ENCODE measurements at places on chromosomes 11 and 22.

DNA sequence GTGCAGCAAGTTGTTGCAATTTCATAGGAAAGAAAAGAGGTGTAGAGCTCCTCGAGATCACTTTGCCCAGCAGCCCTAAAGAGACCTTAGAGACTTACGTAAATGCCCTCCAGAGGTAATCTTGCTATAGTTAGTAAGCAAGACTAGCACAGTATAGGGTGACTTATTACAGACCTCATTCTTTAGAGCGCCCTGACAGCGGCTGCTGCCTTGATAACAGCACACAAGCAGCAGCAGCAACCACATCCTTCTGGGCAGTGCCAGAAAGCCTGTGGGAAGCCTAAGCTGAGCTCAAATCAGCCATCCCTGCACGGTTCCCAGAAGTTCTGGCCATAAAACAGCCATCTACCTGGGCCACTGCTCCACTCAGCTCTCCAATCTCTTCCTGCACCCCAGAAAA, 22.6 kb upstream of the OR56B1 start:
- DNase-seq = no peak

GRCh38 chr22:44429941-44430587, 68.0 kb downstream of the RTL6 start:
- DNase-seq = no peak

DNA sequence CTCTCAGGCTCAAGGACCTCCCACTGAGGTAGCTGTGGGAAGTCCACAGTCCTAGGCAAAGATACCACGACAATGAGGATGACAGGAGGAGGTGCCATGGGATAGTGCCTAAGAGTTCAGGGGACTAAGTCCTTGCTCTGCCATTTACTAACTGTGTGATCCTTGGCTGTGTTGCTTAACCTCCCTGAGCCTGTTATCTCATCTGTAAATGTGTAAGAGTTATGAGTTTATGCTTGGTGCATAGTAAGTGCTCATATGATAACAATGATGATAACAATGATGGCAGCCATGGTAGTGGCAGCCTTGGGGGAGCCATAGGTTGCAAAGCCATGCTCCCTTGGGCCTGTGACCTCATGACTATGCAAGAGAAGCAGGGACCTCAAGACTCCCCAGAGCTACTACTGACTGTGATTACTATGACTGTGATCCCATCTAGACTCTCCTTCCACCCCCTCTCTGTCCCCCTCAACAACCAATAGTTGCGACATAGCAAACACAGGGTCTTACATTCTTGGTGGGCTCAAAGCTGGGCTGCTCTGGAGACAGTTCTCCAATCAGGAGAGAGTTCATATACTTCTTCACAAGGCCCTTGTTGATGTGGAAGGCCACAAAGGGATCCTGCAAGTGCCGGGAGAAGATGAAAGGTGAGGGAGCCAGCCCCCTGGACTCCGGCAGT, 3.9 kb downstream of the FADS1 start:
- DNase-seq = no peak

- no peak for DNase-seq
Measured at GRCh38 chr22:27151407-27151806, 494.0 kb downstream of the MIAT start.

GRCh38 chr11:27456140-27456794, 16.3 kb downstream of the LGR4 start:
- no peak for DNase-seq

DNA sequence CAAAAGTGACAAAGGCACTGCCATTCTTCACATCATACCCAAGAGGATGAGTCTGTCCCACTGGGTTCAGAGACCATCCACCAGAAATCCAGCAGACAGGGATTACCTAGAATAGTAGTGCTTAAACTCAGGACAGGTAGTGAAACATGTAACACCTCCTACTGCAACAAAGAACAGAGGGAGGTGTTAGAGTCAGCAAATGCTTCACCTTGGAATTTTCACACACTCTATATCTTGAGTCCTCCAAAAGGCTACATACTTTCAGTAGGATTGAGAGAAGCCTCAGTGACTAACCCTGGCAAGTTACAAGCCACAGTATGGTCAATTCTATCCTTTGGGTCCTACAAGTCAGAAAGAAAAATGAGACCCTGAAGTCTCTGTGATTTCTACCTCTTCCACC, 6.0 kb upstream of the CAVIN3 start:
- no peak for DNase-seq

- no peak for DNase-seq
Measured at GRCh38 chr11:57313788-57314135, 11.0 kb downstream of the TNKS1BP1 start.

DNA sequence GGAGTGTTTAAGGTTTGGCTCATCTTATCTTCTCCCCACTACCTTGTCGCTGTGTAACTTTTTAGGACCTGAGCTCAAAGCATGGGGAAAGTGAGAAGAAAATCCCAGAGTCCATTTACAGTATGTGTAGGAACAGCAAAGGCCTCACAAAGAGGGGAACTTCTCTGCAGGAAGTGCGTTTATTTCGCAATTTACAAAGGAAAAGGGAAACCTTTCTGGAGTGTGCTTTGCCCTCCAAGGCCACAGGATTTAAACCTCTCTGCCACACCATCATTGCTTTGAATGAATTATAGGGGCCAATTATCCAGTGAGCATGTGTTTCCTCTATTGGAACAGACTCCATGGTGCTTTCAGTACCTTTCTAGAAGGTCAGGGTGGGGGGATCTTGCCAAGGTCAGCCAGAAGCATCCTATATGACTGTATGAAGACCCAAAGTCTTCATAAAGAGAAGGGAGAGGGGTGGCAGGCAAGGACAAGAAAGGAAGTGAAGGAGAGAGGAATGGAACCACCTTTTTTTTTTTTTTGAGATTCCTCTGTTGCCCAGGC, 68.1 kb upstream of the LMO2 start:
- DNase-seq = no peak

DNA sequence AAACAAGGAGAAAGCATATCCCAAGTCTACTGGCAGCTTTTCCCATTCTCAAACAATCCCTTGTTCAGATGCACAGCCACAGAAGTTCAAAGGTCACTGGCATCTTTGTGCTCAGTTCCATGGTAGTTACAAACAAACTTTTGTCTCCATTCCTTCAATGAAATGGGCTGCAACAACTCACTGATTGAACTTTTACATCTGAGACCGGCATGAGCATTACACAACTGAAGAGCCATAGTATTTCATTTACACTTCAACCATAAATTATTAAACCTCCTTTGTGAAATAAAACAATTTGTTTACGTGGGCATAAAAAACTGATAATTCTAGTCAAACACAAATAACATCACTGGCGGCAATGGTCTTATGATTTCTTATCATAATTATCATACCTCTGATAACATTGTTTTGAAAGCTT, 67.8 kb upstream of the ARHGAP32 start:
- DNase-seq = no peak

GRCh38 chr22:45090497-45090910, 73.2 kb upstream of the NUP50 start:
- DNase-seq = no peak

GRCh38 chr22:44023404-44024287, 456 bp upstream of the PARVB start:
- DNase-seq = no peak

DNA sequence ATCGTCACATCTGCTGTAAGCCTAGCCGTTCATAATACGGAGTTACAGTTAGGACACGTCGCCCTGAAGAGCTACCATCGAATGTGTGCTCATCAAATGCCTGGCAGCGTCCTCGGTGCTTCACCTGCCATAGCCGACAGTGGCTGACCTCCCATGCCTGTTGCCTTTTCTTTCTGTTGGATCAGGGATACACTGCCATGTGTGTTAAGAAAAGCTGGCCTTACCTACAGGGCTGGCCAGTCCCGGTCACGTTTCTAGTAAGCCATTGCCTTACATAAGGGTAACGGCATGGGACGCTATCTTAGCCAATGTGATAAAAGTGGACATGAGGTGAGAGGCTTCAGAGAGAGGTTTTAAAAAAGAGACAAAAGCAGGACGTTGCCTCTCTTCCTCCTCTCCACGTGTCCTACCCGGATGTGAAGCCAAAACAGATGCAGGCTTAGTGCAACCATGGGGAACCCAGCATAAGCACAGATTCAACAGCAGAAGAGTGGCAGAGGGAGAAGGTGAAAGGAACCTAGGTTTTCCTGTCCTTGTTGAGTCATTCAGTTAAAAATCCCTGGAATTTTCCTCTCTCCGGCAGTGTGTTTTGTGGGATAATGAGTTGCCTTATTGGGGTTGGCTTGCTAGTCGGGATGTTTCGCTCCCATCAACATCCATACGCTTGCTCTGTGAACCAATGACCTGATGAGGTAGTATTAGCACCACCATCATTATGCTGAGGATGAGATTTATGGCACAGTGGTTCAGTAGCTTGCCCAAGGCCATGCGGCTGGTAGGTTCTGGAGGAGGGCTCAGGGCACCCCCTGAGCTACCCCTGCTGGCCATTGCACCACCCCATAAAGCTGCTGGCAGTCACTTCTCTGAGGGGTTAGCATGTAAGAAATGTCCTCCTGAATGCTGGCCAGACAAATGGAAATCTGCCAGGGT, 67.4 kb upstream of the B3GAT1 start:
- no peak for DNase-seq

GRCh38 chr11:134939905-134940304, 527.9 kb upstream of the B3GAT1 start:
- no peak for DNase-seq

DNA sequence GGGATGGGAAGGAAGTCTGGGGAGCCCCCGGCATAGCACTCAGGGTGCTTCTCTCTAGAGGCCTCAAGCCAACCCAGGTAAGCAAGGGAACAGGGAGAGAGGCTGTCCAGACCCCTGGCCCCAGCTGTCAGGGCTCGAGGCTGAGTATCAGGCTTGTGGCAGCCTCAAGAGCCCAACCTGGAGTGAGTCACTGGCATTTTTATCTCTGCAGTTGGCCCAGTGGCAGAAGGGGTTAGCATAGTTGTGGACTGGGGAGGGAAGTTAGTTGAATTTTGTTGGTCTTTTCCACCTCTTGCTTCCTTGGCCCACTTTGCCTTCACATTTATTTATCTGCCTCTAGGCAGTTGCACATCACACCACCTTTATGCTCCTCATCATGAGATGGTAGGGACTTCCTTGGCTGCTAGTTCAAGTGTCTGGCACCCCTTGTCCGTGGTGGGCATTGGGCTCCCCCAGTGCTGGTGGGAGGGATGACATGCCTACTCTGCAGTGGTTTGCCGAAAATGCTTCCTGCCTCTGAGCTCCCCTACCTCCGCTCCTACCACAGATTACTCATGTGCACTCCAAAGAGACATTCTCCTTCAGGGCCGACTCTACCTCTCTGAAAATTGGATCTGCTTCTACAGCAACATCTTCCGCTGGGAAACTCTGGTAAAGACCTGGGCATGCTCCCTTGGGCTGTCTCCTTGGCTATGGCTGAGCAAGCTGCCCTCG, 60.1 kb downstream of the SCN3B start:
- DNase-seq = no peak

DNA sequence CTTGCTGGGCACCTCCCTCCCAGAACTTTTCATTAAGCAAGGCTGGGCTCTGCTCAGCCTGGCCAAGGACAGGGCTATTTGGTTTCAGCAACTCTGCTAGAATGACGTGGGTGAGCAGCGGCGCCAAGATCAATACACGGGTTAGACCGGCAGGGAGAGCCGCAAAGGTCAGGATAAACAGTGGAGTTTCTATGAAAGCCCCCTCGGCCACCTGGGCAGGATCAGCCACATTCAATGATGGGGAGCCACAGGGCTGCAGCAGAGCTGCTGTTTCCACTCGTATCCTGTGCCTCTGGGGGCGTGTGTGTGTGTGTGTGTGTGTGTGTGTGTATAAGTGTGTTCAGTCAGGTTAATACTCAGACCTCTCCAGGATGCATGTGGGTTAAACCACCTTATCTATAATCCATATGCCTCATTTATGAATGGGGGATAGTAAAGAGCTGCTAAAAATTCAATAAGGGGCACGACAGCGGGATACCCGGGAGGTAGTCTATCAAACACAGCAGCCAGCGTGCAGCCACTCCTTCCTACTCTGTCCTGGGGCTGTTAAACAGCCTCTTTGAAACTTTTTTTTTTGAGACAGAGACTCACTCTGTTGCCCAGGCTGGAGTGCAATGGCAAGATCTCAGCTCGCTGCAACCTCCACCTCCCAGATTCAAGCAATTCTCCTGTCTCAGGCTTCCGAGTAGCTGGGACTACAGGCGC, 34.8 kb downstream of the MYH9 start:
- DNase-seq = no peak

GRCh38 chr11:2748061-2748813, 48.4 kb upstream of the KCNQ1OT1 start:
- DNase-seq = no peak

GRCh38 chr11:2509481-2510001, 64.7 kb downstream of the KCNQ1 start:
- DNase-seq = no peak

DNA sequence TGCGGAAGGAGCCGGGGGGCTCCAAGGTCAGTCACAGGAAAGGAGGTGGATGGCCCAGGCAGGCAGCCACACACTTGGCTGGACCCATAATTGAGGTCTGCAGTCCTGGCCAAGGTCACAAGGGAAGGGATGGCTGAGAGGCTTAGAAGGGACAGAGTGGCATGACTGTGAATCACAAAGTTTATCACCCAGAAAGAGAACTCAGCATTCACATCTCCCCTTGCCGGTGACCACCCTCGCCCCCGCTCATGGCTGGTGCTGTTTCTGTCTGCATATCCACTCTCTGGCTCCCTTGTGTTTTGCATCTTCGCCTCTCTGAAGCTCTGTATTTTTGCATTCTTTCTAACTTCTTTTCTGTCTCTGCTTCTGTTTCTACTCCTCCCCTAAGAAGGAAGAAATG, 117.5 kb downstream of the FEZ1 start:
- DNase-seq = no peak

DNA sequence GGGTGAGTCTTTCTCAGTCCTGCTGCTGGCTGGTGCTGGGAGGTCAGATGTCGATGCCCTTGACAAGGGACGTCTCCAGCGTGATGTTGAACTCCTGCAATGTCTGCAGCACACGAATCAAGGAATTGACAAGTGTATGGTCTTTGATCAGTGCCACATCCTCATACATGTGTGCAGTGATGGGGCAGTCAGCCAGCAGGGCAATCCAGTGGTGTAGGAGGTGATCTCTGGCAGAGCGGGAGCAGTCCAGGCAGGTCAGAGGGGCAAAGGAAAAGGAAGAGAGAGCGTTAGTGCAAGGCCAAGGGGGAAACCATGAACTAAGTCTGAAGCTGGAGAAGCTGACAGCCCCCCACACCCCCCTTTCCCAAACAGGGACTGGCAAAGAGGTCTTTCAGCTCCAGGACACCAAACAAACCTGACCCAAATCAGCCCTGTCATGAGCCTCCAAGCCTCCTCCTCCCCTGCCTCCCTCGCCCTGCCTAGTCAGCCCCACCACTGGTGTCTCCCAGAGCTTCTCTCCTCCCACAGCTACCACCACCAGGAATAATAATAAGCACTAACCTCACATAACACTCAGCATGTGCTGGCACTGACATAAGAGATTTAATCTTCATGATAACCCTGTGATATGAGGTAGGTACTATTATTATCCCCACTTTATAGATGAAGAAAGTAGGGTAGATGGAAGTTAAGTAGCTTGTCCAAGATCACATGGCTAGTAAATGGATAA, 48.4 kb upstream of the SCUBE2 start:
- no peak for DNase-seq
